ENCODE measurements at places on chromosomes 5 and 9.
A peak's percentile ranks its signal among the peaks of the same experiment; 100 is the strongest.

GRCh38 chr5:159448-160172, 31.7 kb upstream of the LRRC14B start:
- DNase-seq: no peak
- H3K36me3 ChIP-seq: no peaks in the 10 kb centered on the region
- no peak overlapping the region for H3K4me3 ChIP-seq
- H3K4me1 ChIP-seq: no peaks in the 10 kb centered on the region

DNA sequence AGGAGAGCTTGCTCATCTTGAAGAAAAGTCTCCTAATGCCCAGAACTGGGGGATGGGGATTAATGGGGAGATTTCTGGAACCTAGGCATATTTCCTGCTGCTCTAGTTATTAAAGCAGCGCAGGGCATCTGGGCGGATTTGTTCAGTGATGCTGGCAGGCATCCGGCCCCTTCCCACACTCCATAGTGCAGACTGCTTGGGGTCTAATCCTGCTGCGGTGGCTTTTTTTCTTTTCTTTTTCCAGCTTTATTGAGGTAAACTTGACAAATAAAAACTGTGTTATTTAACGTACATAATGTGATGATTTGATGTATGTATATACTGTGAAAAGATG, 30.7 kb downstream of the PPARGC1B start:
- no peak overlapping the region for H3K27ac ChIP-seq
- no peaks in the 10 kb centered on the region for H3K27me3 ChIP-seq
- no peak overlapping the region for H3K4me3 ChIP-seq
- no peaks in the 10 kb centered on the region for H3K4me1 ChIP-seq
- no peak for DNase-seq

DNA sequence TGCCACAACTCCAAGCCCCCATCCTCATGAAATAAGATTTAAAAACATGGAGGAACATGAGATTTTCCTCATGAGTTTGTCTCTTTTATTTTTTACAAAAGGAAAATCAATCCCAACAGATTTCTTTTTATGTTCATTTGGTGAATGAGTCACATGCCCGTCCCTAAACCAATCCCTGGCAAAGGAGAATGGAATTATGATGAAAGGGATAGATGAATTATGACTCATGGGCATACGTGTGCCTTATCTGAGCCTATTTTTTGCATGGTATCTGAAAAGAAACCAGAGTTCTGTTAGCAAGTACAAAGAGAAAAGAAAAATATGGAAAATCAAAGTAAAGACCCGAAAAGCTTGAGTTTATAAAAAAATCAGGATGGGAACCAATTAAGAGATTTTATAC, 267.5 kb upstream of the TMEM161B start:
- peaks cover 55% of the 10 kb centered on the region for H3K27me3 ChIP-seq
- peaks cover 4% of the 10 kb centered on the region for H3K36me3 ChIP-seq
- no peaks in the 10 kb centered on the region for H3K4me1 ChIP-seq

GRCh38 chr5:144203750-144204596, 33.3 kb downstream of the KCTD16 start:
- H3K4me3 ChIP-seq: no peak overlapping the region
- H3K27me3 ChIP-seq: peaks cover 36% of the 10 kb centered on the region
- DNase-seq: no peak
- no peak overlapping the region for H3K27ac ChIP-seq
- H3K36me3 ChIP-seq: no peaks in the 10 kb centered on the region
- H3K4me1 ChIP-seq: no peaks in the 10 kb centered on the region

GRCh38 chr9:120348951-120349429, 231.0 kb downstream of the CDK5RAP2 start:
- no peak overlapping the region for H3K27ac ChIP-seq
- no peaks in the 10 kb centered on the region for H3K36me3 ChIP-seq
- H3K4me1 ChIP-seq: no peaks in the 10 kb centered on the region
- no peak for DNase-seq

- peaks cover 51% of the 10 kb centered on the region for H3K4me1 ChIP-seq
- H3K27me3 ChIP-seq: no peaks in the 10 kb centered on the region
- H3K27ac ChIP-seq: peak overlapping the region; percentile 94
Observed at GRCh38 chr9:98099346-98099745, 19.7 kb downstream of the TRIM14 start.

DNA sequence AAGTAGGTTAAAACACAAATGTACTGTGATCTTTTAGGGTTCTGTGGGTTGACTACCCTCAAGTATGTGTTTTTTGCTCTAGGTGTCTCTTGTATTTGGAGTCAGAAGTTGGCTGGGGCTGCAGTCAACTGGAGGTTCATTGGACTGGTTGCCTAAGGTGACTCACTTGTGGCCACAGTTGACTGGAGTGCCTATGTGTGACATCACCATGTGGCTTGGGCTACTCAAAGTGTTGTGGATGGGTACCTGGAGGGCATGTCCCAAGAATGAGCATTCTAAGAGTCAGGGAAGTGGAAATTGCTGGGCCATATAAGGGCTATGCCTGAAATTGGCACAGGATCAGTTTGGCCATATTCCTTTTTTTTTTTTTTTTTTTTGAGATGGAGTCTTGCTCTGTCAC, 27.4 kb downstream of the SNX30 start:
- H3K4me3 ChIP-seq: no peak overlapping the region
- no peaks in the 10 kb centered on the region for H3K36me3 ChIP-seq
